ENCODE measurements at places on chromosomes 6 and 20. TPM values are rescaled to one million over a fixed set of nuclear protein-coding genes. Genes with fewer than 3 reads are reported as not detected.

Gene C6orf89
- total RNA-seq: 29.9 TPM

DNA sequence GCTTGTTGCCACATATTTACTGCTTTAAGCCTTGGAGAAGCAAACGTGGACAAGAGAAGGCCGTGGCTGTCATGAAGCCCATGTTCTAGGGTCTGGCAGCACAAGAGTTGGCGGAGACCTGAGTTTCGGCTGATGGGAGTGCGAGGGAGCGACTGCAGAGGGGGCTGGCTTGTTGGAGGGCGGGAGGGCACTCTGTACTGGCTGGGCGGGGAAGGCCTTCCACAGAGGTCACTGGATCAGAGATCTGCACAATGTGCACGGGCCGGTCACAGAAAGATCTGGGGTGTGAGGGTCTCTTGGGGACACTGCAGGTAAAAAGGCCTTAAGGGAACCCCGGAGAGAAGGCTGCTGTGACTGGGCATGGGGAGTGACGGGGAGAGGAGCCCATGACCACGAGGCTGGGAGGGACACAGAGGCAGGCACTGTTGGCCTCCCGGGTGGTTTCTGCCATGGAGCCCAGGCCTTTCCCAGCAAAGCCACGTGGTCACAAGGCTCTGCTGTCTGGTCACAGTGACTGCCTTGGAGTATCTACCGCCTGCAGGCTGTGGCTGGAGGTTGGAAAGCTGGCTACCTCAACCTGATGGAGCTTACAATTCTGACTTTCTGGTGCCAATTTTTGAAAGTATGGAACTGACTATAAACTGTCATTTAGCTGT, 23.8 kb downstream of the FOXC1 start:
- H3K27ac ChIP-seq: no peak overlapping the region
- H3K36me3 ChIP-seq: no peaks in the 10 kb centered on the region
- H3K27me3 ChIP-seq: peaks cover 43% of the 10 kb centered on the region
- no peak for DNase-seq

- H3K27ac ChIP-seq: no peak overlapping the region
- peaks cover 23% of the 10 kb centered on the region for H3K36me3 ChIP-seq
- DNase-seq: no peak
- no peaks in the 10 kb centered on the region for H3K27me3 ChIP-seq
- no peak overlapping the region for H3K4me3 ChIP-seq
Observed at GRCh38 chr6:144756469-144756868, 471.3 kb downstream of the UTRN start.

Gene TMEM217
- 2.5 TPM for total RNA-seq

GRCh38 chr6:79608334-79609224, 22.6 kb upstream of the SH3BGRL2 start:
- no peaks in the 10 kb centered on the region for H3K27me3 ChIP-seq
- no peak for DNase-seq

DNA sequence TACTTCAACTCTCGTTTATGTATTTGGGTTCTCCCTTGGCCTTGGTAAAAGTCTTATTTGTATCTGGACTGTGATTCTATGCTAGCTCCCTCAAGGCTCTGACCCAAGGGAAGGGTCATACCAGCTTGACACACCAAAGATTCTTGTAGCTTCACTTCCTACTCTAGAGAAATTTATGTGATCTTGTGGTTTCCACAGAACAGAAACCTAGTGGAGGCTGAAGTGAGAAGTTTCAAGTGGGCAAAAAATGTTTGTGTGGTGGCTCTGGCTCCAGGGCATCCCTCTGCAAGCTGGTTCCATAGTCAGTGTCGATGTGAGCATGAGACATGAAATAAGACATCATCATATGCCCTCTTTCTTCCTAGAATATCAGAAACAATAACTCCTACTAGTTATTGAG, 48.1 kb upstream of the TNFRSF21 start:
- H3K4me1 ChIP-seq: peaks cover 2% of the 10 kb centered on the region
- no peaks in the 10 kb centered on the region for H3K36me3 ChIP-seq
- H3K27ac ChIP-seq: no peak overlapping the region
- no peaks in the 10 kb centered on the region for H3K27me3 ChIP-seq

- no peak overlapping the region for H3K4me3 ChIP-seq
- H3K27ac ChIP-seq: no peak overlapping the region
- H3K4me1 ChIP-seq: no peaks in the 10 kb centered on the region
- DNase-seq: no peak
- H3K27me3 ChIP-seq: no peaks in the 10 kb centered on the region
Observed at GRCh38 chr20:24583169-24583792, 113.9 kb downstream of the SYNDIG1 start.

Gene ARMC12
- total RNA-seq: 0.36 TPM

DNA sequence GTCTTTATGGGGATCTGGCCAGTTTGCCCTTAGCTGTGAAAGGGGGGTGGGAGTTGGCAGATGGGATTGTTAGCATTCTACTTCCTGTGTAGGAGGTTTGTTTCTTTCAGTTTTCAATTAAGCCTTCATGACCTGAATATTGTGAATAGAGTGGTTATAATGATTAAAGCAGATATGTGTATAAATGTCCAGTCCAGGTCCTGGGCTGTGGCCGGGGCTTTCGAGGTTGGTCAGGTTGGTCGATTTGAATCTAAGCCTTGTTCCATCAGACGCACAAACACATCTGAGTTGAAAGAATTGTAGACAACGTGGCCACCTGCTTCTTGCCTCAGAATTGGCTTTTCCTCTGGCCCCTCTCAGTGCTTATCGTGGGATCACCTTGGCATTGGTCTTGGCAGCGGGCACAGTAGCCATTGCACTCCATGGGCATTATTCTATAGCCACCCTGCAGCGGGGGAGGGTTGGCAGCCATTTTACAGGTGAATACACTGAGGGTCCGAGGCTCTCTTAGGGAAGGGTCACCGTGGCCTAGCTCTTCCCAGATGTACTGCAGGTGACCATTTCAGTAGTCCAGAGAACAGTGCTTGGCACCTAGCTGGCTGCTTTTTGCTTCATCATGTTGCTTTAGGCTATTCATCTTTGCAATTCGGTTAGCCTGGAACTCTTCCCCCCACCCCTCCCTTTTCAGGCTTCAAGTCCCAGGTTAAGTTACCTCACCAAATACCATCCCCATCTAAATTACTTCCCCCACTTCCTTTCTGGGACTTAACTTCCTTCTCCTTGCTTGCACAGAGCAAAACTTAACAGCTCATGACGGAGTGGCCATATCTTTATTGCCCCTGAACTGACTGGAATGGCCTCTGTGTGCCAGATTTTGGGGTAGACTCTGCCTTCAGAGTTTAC, 1.1 kb downstream of the RNF114 start:
- no peaks in the 10 kb centered on the region for H3K27me3 ChIP-seq
- peak overlapping the region; percentile 93 for H3K27ac ChIP-seq
- no peak for DNase-seq
- H3K4me1 ChIP-seq: peaks cover 27% of the 10 kb centered on the region
- H3K4me3 ChIP-seq: peak overlapping the region; percentile 92

Gene RSPH4A
- 6.3 TPM for total RNA-seq

DNA sequence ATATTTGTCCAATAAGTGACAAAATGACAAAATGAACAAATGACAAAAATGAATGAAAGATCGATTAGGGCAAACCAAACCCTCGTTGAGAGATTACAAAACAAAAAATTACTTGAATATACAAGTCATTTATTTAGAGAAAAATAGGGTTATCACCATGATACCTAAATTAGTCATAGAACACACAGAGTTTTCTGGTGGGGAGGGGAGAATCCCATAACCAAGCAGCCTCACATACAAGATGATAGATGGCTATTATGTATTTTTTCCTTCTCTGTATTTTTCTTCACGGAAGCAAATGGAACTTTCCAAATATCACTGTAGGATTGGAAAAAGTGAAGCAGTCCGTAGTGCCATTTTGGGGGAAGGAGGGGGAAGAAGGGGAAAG, 28.5 kb upstream of the BMP6 start:
- no peak overlapping the region for H3K4me3 ChIP-seq
- peaks cover 10% of the 10 kb centered on the region for H3K4me1 ChIP-seq
- H3K27me3 ChIP-seq: no peaks in the 10 kb centered on the region
- no peak for DNase-seq
- H3K27ac ChIP-seq: no peak overlapping the region

GRCh38 chr6:137084090-137084489, 39.3 kb upstream of the IL20RA start:
- DNase-seq: no peak
- no peak overlapping the region for H3K4me3 ChIP-seq
- no peaks in the 10 kb centered on the region for H3K36me3 ChIP-seq

Gene MOCS1
- total RNA-seq: 17.5 TPM

DNA sequence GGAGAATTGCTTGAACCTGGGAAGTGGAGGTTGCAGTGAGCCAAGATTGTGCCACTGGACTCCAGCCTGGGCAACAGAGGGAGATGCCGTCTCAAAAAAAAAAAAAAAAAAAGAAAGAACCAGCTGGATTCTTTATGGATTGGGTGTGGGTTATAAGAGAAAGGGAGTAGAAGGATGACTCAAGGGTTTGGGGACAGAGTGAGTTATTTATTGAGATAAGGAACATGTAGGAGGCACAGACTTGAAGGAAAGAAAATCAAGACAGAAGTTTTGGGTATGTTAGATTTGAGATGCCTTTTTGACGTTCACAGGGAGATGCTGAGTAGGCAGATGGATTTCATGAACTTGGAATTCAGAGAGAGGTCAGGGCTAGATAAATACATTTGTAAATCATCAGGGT, 47.6 kb downstream of the KIZ start:
- peaks cover 11% of the 10 kb centered on the region for H3K4me1 ChIP-seq
- H3K27me3 ChIP-seq: no peaks in the 10 kb centered on the region
- no peak overlapping the region for H3K27ac ChIP-seq
- H3K36me3 ChIP-seq: peaks cover 20% of the 10 kb centered on the region

Gene PTGIS
- 19.3 TPM for total RNA-seq

GRCh38 chr20:57211406-57211805, 55.0 kb downstream of the BMP7 start:
- H3K36me3 ChIP-seq: peaks cover 11% of the 10 kb centered on the region
- H3K27ac ChIP-seq: no peak overlapping the region

- no peaks in the 10 kb centered on the region for H3K4me1 ChIP-seq
- H3K36me3 ChIP-seq: peaks cover 11% of the 10 kb centered on the region
- no peaks in the 10 kb centered on the region for H3K27me3 ChIP-seq
- H3K27ac ChIP-seq: no peak overlapping the region
- H3K4me3 ChIP-seq: no peak overlapping the region
Observed at GRCh38 chr6:166939894-166940293, 16.5 kb downstream of the RNASET2 start.

DNA sequence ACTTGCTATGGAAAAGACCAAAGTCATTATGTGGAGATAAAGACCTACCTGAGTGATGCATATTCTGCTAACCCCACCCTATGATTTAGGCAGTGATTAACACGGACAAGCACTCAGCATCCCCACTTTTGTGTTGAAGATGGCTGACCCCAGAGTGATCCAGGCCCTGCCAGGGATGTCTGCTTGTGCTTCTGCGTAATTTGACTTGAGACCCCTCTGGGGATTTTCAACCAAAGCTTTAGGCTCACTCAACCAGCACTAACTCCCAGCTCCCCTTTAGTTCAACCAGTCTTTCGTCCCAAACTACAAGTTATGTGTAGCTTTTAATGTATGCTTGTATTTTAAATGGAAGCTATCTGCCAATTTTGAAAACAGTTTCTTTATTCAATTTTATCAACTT, 538.0 kb upstream of the ID4 start:
- H3K4me1 ChIP-seq: peaks cover 10% of the 10 kb centered on the region
- no peak overlapping the region for H3K27ac ChIP-seq
- H3K4me3 ChIP-seq: no peak overlapping the region
- H3K36me3 ChIP-seq: no peaks in the 10 kb centered on the region
- no peak for DNase-seq

Gene HLA-DRB1
- 7.7 TPM for total RNA-seq

Gene PPIL6
- total RNA-seq: 7.9 TPM

- no peak overlapping the region for H3K4me3 ChIP-seq
- H3K36me3 ChIP-seq: peaks cover 4% of the 10 kb centered on the region
- DNase-seq: no peak
- no peaks in the 10 kb centered on the region for H3K4me1 ChIP-seq
- no peak overlapping the region for H3K27ac ChIP-seq
Observed at GRCh38 chr6:16338577-16339264, 100.3 kb downstream of the GMPR start.

GRCh38 chr6:154986787-154987235, 8.3 kb upstream of the TIAM2 start:
- no peaks in the 10 kb centered on the region for H3K4me1 ChIP-seq
- DNase-seq: no peak
- no peak overlapping the region for H3K27ac ChIP-seq
- H3K27me3 ChIP-seq: peaks cover 7% of the 10 kb centered on the region
- peaks cover 4% of the 10 kb centered on the region for H3K36me3 ChIP-seq
- H3K4me3 ChIP-seq: no peak overlapping the region

Gene PNPLA1
- total RNA-seq: not detected

Gene VGLL2
- total RNA-seq: not detected

Gene CRISP2
- total RNA-seq: not detected

Gene NNAT
- 87.4 TPM for total RNA-seq

DNA sequence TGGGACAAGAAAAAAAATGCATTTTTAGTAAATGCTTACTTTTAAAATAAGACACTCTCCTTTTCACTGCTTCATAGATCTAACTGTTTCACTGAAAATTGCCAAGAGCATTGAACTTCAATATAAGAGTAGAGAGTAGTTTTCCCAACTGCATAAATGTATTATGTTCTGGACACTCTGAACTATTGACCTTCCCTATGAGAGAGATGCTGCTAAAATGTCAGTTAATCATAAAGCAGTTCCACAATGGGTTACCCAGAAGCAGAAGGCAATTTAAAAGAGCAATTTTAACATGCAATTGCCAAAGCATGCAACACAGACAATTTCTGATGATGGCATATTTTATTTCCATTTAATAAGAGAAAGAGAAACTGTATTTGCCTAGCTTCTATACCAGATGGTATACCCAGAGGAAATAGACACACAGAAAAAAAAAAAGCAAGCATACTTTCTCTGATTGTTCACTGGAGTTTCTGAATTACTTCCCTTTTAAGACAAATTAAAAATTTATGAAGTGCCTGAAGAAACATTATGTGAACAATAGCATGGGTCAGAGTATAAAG, 279.1 kb upstream of the THEMIS start:
- no peak overlapping the region for H3K4me3 ChIP-seq
- H3K36me3 ChIP-seq: peaks cover 9% of the 10 kb centered on the region
- no peak for DNase-seq
- H3K27me3 ChIP-seq: no peaks in the 10 kb centered on the region
